ENCODE measurements at places on chromosomes 4 and X.

DNA sequence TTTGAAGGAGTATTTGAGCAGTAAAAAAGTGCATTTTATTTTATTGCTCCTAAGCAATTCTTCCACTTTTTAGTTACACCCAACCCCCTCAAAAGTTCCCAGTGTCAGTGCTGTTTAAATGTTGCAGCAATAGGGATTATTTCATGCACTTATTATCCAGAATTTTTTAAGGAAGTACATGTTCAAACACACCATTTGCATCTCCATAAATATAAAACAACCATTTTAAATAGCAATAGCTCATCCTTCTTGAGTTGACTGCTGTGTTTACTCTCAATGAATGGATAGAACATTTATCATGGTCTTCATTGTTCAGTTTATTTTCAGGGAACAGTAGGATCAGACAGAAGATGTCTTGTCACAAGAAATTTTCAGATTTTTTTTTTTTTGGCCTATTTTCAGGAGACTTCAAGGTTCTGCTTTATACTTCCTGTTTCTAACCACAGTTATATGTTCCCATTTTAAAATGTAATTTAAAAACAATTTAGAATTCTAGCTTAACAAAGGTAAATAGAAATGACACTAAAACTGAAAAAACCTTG lies 171.9 kb downstream of the TMA16 start:
- DNase-seq: no peak

DNA sequence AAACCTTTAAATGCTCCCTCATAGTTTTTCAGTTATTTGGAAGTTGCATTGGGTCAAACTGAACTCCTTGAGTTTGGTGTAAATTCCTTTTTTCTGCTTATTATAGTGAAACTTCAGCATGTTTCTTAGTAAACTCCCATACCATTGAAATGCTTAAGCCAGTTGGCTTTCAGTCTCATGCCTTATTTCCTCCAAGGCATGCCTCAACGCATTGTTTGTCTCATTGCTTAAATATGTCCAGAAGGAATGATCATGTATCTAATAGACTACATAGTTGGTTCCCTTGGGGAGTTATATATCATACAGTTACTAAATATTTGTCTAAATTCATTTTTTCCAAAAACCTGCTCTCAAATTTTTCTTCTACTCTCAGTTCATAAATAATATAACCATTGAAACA lies 114.0 kb downstream of the STOX2 start:
- no peak for DNase-seq

DNA sequence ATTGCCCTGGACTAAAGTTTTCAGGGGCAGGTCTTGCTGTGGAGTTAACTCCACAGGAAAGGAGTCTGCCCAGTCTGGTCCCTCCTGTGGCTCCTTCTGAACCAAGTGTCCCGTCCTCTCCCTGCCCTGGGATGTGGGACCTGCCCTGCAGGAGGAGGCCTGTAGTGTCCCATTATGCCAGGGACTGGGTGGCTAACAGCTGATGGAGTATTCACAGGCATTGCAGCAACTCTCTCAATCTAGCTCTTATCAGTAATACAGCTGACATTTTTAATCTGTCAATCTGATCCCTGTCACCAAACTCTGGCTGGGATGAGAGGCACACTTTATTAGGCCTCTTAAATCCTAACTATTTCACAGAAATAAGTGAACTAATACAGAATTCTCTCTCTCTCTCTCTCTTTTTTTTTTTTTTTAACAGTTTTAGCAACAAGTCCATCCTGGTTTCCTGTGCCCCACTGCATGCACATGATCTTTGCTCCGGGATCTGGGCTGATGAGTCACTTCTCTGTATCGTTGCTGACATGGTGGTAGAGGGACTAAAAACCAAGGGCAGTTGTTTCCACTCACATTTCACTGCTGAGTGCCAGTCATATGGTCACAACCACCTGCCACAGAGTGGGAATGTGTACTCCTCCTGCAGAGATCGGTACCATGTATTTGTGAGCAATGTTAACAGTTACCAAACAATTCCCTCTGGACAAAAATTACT lies 39.1 kb downstream of the HAND2 start:
- no peak for DNase-seq

- no peak for DNase-seq
Measured at GRCh38 chrX:2487366-2487765, 13.4 kb downstream of the DHRSX start.

GRCh38 chr4:186840222-186840701 lies 116.6 kb upstream of the FAT1 start:
- no peak for DNase-seq

Measured in urinary bladder (tissue), 4 donors.